ENCODE measurements at places on chromosomes 16 and 17.
A peak's percentile ranks its signal among the peaks of the same experiment; 100 is the strongest.

DNA sequence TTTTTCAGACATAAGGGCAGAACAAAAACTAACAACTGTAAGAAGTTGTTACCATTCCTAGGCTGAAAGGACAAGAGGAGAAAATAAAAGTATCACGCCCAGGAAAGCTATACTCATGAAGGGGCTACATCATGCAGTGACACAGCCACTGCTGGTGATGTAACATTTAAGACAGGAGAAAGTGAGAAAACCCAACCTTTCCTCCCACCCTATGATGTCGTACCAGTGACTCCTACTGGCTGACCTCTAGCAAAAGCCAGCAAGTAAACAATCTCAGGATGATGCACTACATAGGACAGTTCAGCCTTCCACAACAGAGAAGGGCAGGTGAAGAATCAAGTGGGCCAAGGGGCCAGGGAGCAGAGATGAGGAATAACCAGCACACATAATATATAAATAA lies 14.0 kb upstream of the OR1E2 start:
- no peak for DNase-seq

- DNase-seq, result no peak
These were observed 93.1 kb downstream of the XYLT1 start for GRCh38 chr16:17377360-17378324.

- no peak for DNase-seq
These were observed 741 bp downstream of the CYB5B start for GRCh38 chr16:69424935-69425784.

DNA sequence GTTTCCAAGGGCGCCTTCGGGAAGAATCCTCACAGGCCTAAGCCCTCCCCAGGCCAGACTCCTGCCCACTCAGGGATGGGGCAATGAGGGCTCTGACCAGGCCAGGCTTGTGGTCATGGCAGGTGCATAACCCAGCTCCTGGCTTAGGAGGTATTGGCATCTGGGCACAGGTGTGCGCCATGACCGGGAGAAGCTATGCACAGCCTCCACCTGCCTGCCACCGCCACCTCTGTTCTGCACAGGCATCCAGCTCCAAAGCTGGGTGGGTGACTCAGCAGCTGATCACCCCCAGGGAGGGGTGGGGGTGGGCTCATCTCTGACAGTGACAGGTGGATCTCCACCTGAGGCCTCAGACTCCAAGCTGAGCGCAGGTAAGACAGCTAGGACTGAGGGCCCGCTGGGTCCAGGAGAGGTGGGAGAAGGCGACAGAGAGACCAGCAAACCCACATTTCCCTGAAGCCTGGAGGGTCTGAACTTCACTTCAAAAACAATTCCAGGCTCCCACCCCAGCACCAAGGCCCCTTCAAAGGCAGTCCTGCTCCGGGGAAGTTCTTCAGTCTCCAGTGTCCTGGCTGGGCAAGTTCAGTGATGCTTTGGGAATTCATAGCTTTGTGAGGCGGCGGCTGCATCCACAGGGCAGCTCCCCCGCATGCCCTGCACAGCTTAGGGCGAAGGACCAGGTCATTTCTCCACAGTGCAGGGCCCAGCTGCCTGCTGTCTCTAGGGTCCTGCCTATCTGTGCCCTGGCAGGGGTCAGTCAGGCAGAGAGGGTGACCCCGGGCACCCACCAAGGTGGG lies 121.6 kb upstream of the SMURF2 start:
- no peak for DNase-seq

DNA sequence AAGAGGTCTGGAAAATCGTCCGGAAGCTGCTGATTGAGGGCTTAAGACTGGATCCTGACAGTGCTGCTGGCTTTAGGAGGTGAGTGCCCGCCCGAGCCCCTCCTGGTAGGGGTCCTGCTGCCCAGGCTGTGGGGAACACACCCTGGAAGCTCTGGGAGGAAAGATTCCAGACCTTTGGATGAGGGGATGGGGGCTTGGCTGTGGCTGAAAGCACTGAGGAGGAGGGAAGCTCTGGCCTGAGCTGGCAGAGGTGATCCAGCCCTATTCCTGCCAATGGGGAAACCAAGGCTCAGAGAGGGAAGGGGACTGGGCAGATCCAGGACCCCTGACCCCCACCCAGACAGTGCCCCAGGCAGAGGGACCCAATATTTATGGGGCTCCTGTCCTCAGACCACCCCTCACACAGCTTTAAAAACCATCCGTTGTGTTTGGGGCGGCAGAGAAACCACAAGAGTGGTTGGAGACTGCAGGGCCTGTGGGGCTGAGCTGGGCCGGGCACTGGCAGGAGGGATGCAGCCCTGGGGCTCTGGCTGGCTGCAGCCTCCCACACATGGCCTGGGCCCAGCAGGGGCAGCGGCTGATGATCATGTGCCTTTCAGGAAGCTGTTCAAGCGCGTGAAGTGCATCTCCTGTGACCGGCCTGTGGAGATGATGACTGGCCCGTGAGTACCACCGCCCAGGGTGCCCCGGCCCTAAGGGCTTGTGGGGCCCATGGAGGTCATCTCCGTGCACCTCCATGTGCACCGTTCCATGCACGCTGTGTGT lies 22.8 kb downstream of the UBALD1 start:
- DNase-seq, result no peak

DNA sequence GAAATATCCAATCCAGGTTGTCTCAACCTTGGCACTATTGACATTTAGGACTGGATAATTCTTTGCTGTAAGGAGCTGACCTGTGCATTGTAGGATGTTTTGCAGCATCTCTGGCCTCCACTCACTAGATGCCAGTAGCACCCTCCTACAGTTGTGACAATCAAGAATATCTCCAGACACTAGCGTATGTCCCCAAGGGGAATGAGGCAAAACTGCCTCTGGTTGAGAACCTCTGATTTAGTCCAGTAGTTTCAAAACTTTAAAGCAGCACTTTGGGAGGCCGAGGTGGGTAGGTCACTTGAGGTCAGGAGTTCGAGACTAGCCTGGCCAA lies 48.4 kb downstream of the IQCK start:
- DNase-seq, result no peak

DNA sequence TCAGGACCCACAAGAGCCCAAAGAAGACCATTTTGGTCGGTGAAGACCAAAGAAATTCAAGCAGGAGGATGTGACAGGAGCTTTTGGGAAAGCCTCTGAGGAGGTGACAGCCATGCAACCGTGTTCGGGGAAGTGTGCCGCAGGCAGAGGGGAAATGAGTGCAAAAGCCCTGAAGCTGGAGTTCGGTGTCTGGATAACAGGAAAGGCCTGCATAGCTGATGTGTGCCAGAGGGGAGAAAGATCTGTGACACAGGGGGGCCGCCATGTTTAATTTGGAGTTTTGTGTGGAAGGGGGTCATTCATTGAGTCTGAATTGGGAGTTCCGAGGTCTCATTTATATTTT lies 870 bp upstream of the ZC3H7A start:
- DNase-seq, result no peak

GRCh38 chr17:40648384-40648968 lies 858 bp upstream of the SMARCE1 start:
- no peak for DNase-seq

DNA sequence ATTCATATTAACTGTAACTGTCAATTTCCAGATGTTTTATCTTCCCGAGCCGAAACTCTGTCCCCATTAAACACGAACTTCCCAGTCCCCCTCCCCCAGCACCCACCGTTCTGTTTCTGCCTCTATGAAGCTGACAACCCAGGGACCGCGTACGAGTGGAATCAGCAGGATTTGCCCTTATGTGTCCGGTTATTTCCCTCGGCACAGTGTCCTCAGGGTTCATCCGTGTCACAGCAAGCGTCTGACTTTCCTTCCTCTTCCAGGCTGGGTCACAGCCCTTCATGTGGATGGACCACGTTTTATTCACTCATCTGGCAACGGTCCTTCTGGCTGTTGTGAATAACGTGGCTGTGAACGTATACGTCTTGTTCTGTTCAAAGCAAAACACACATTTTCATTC lies 31.3 kb downstream of the METRNL start:
- no peak for DNase-seq

DNA sequence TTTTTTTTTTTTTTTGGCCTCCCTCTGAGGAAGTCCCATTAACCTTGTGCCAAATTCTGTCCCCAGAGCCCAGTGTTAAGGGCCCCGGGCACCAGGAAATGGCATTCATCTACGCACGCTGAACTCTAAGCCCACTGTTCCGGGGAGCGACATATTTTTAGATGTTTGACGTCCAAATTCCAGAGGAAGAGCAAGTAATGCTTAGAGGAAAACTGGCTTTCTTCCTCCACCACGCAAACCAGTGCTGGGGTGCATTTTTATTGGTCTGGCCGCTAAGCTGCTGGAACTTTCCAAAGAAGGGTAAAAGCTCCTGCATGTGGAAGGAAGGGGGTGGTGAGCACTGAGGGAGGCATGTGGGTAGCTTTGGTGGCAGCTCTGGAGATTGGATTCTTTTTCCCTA lies 8.3 kb downstream of the WFDC1 start:
- DNase-seq, result no peak

- no peak for DNase-seq
These were observed at the start of gene CRHR1 for GRCh38 chr17:45784293-45784740. Gene CRHR1, plus strand, starts transcription at chr17:45784320. Its CDS starts 225 bp downstream, at chr17:45784545.

DNA sequence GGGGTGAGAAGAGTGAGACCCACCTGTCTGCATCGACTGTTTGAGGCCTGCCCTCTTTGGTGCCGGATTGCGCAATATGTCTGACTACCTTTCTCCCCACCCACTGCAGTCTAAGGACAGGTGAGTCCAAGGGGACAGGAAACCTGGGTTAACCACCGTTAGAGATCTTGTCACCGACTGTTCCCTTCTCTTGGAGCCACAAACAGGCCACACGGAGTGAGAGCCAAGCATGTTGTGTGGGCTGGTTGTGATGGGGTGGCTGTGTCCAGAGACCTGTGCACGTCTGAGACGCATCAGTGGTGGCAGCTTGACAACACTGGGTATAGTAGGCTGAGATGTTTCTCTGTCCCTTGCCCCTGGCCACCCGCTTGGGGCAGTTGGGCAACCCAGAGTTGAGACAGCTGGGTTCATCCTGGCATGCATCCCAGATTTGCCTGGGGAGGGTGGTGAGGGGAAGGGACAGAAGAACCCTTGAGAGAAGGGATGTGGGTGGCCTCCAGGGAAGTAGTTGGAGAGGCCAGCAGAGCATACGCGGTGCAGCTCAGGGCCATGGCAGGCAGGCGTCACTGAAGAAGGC lies 21.4 kb downstream of the MPRIP start:
- DNase-seq, result no peak

GRCh38 chr17:2883544-2884213 lies 87.4 kb downstream of the RAP1GAP2 start:
- no peak for DNase-seq

DNA sequence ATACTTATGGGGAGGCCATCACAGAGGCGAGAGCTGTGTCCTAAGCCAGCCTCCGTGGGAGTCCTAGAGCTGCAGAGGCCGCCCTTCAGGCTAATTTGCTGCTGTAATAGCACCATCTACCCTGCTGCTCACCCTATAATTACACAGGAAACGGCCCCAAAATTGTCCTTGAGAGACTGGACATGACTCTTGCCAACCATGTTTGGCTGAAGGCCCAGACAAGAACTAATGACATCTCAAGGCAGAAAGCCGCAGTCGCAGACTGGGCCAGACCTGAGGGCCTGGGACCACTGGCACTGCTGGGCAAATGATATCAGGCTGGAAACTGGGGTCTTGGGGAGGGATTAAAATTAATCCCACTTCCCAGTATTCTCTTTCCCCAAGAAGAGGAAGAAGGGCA lies 24.1 kb downstream of the PSMD7 start:
- no peak for DNase-seq

GRCh38 chr16:11224894-11225676 lies 30.9 kb downstream of the SOCS1 start:
- peak; percentile 83 for DNase-seq

GRCh38 chr17:57751348-57751971 lies 6.4 kb upstream of the CCDC182 start:
- DNase-seq, result no peak

DNA sequence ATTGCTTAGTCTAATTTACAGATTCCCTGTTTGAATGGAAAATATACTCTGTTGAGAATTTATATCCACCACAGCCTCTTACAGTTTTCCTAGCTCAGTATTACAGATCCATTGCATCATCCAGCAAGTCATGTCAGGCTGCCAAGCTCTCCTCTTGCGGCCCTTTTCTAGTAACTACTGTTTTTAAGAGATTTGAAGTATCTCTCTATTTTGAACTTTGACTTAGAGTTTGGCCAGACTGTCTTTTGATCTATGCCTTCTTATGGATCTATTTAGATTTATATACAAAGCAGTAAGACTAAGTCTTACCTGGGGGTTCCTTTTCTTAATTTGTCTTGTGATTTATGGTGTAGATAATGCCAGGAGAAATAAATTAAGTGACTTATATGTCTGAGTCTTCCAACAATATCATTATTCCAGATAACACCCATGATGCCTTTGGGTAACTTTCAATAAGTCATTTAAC lies 53.1 kb upstream of the ABCC11 start:
- DNase-seq, result no peak

DNA sequence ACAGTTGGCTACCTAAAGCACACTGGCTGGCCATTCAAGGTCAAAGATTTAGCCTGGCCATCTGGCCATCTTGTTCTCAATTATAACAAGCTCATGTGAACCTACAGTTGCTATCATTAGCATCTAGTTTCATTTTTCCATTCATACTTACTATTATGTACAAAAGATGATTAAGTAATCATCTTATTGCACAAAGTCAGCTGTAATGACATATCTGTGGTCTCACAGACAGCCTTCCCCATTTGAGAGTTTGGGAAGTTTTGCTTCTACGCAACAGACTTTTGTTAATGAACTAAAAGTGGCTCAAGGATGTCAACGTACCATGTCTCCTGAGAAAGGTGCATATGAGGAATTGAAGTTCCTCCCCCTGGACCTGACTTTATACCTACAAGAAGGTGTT lies 51.3 kb downstream of the HS3ST3B1 start:
- no peak for DNase-seq

DNA sequence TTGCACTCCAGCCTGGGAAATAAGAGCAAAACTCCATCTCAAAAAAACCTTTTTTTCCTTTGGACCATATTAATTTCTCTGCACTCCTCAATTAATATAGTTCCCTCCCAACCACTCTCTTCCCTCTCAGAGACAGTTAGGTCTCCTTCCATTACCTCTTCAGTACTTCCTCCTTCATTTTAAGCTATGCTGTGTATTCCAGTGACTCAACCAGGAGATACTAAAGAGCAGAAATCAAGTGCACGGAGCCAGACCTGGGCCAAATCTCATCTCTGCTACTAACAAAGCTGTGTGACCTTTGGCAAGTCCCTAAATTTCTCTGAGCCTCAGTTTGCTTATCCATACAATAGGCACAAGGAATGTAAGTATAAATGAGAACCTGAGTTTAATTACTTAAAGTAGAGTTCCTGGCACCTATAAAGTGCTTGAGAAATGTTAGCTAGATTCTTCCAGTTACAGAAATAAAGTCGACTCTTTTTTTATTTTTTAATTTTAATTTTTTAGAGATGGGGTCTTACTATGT lies 8.5 kb downstream of the PECAM1 start:
- DNase-seq, result no peak

GRCh38 chr17:65389949-65390348 lies 171.5 kb downstream of the AXIN2 start:
- no peak for DNase-seq

DNA sequence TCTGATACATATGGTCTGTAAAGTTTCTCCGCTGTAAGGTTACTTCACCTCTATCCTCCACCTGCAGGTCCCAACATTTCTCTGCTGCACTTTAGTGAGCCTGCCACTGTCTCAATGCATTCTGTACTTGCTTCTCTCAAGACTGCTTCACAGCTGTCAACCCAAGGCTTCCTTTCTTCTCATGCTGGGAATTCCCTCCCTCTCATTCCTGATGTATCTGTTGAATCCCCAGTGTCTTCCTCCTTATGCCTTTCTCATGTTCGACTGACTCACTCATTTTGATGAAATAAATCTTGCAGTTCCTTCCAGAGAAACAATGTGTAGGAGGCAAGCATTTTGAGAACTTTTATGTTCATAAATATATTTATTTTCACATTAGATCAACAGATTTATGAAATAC lies 288.3 kb downstream of the CNTNAP4 start:
- DNase-seq, result no peak
